ENCODE measurements at places on chromosomes 16 and 17. TPM values are rescaled to one million over a fixed set of nuclear protein-coding genes. Genes with fewer than 3 reads are reported as not detected.
A peak's percentile ranks its signal among the peaks of the same experiment; 100 is the strongest.

Gene DPEP1
- total RNA-seq = 2.3 TPM

Gene ATAD5
- 1.5 TPM for total RNA-seq

Gene TBX6
- 0.74 TPM for total RNA-seq

Gene SMPD3
- total RNA-seq = 0.72 TPM

Gene ENPP7
- total RNA-seq = not detected

Gene MYH11
- 886 TPM for total RNA-seq

Gene CDK3
- total RNA-seq = 5.5 TPM

Gene TANGO6
- total RNA-seq = 27.8 TPM

Gene HCRT
- not detected for total RNA-seq

Gene AKAP1
- 38.4 TPM for total RNA-seq

Gene KIF2B
- not detected for total RNA-seq

- H3K4me3 ChIP-seq = no peak overlapping the region
- H3K27ac ChIP-seq = no peak overlapping the region
- H3K36me3 ChIP-seq = no peaks in the 10 kb centered on the region
- H3K4me1 ChIP-seq = no peaks in the 10 kb centered on the region
Measured at GRCh38 chr16:4142268-4142667, 26.0 kb upstream of the ADCY9 start.

DNA sequence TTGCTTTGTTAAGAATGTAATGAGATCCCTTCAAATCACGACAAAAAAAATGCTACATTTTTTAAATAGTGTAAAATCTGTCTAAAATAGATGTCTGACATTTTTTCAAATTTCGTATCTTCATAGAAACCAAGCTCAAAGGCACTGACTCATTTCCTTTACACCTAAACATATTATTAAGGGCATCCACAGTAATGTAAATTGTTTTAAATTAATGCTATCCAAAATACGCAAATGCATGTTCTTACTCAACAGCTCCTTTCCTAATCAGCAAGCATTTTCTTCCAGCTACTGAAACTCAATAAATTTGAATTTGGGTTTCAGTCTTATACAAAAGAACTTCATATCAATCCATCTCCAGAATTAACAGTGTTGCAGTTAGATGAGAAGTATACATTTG, 4.3 kb downstream of the C16orf87 start:
- peaks cover 1% of the 10 kb centered on the region for H3K4me1 ChIP-seq
- H3K4me3 ChIP-seq = no peak overlapping the region
- H3K36me3 ChIP-seq = no peaks in the 10 kb centered on the region
- H3K27ac ChIP-seq = no peak overlapping the region

GRCh38 chr16:22370038-22370820, 4.2 kb downstream of the CDR2 start:
- H3K4me3 ChIP-seq = no peak overlapping the region
- no peak for DNase-seq
- H3K27ac ChIP-seq = no peak overlapping the region
- H3K36me3 ChIP-seq = no peaks in the 10 kb centered on the region

GRCh38 chr16:55711959-55712876, 56.4 kb downstream of the SLC6A2 start:
- H3K27ac ChIP-seq = no peak overlapping the region
- no peaks in the 10 kb centered on the region for H3K27me3 ChIP-seq
- H3K4me1 ChIP-seq = no peaks in the 10 kb centered on the region
- no peaks in the 10 kb centered on the region for H3K36me3 ChIP-seq

DNA sequence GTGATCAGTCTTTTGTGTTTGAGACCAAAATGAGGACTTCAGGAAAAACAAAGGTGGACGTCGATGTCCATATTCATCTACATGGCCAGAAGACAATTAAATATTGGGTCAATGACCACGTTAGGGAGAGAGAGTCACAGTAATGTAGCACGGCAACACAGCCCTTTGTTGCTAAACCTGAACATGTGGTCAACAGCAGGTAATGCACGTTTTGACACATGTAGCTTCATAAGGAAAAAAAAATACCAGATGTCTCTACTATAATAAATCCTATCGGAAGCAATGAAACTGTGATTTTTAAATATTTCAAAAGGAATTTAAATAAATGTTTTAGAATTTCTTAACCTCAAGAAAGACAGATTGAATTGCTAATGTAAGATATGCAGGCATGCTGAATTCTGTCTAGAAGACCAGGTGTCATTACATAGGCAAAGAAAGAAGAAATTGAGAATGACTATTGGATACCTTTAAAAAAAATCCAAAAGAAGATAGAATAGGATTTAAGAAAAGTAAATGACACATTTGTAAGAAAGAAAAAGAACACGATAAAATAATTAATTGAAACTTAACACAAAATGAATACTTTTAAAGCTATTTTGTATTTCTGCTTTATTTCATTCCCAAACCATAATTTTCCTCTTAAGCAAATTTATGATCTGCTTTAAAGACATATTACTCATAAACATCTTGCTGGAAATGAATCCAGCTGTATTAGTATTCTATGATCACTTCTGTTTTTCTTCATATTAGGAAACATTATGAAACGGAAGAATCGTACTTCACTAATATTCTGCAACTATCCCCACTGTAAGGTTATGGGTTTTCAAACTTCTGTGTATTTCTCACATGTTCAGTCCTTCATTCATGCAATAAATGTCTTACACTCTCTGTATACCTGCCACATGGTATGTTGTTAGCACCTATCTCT, 30.1 kb downstream of the ABCA8 start:
- H3K27me3 ChIP-seq = no peaks in the 10 kb centered on the region
- H3K4me1 ChIP-seq = no peaks in the 10 kb centered on the region
- no peak overlapping the region for H3K4me3 ChIP-seq
- H3K36me3 ChIP-seq = no peaks in the 10 kb centered on the region
- DNase-seq = no peak

DNA sequence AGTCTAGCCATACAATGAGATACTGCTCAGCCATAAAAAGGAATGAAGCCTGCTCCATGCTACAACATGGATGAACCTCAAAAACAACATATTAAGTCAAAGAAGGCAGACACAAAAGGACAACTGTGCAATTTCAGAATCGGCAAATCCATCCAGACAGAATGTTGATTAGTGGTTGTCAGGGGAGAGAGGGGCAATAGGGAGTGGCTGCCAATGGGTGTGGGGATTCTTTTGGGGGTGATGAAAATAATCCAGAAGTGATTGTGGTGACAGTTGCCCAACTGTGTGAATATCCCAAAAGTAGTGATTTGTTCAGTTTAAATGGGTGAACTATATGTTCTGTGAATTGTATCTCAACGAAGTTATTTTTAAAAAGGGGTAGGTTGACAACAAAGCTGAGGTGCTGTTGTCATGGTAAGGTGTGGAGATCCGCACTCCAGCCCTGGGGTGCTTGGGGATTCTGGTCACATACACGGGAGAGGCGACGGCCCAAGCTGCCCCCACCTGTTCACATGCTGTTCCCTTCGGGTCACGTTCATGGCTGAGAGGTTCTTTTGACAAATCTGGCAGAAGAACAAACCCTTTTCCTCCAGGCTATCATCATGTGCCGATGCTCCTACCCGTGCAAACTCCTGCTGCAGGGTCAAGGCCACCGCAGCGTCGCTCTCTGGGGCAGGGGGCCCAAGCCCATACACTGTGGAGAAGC, 9.6 kb downstream of the SLX4 start:
- no peaks in the 10 kb centered on the region for H3K4me1 ChIP-seq
- no peak overlapping the region for H3K27ac ChIP-seq
- no peak for DNase-seq
- no peaks in the 10 kb centered on the region for H3K36me3 ChIP-seq

- no peaks in the 10 kb centered on the region for H3K27me3 ChIP-seq
- peak; percentile 36 for DNase-seq
- H3K4me1 ChIP-seq = no peaks in the 10 kb centered on the region
- no peak overlapping the region for H3K27ac ChIP-seq
Measured at GRCh38 chr16:85428168-85428898, 184.8 kb upstream of the GSE1 start.

GRCh38 chr17:45093444-45094110, 32.5 kb downstream of the NMT1 start:
- peaks cover 17% of the 10 kb centered on the region for H3K4me1 ChIP-seq
- H3K27ac ChIP-seq = peak overlapping the region; percentile 68
- no peaks in the 10 kb centered on the region for H3K36me3 ChIP-seq
- H3K4me3 ChIP-seq = no peak overlapping the region
- H3K27me3 ChIP-seq = no peaks in the 10 kb centered on the region
- DNase-seq = no peak

GRCh38 chr16:84045001-84045817, 2.6 kb upstream of the SLC38A8 start:
- no peak overlapping the region for H3K27ac ChIP-seq
- no peaks in the 10 kb centered on the region for H3K27me3 ChIP-seq
- DNase-seq = no peak
- H3K4me3 ChIP-seq = no peak overlapping the region
- no peaks in the 10 kb centered on the region for H3K4me1 ChIP-seq

Measured in ovary (tissue), 10 donors.